ENCODE measurements at places on chromosomes 12 and 14.

GRCh38 chr14:80124794-80125193 is 86.5 kb downstream of the DIO2 start:
- no peak overlapping the region for H3K27ac ChIP-seq
- H3K4me3 ChIP-seq = no peak overlapping the region
- no peak for DNase-seq
- H3K27me3 ChIP-seq = no peaks in the 10 kb centered on the region
- H3K36me3 ChIP-seq = no peaks in the 10 kb centered on the region

GRCh38 chr14:36390718-36391117 is 70.3 kb upstream of the MBIP start:
- no peak overlapping the region for H3K27ac ChIP-seq
- H3K27me3 ChIP-seq = peaks cover 24% of the 10 kb centered on the region
- H3K4me1 ChIP-seq = no peaks in the 10 kb centered on the region
- DNase-seq = no peak

- H3K27ac ChIP-seq = no peak overlapping the region
- no peak for DNase-seq
- H3K36me3 ChIP-seq = no peaks in the 10 kb centered on the region
- no peak overlapping the region for H3K4me3 ChIP-seq
Measured at GRCh38 chr12:89890161-89890560, 181.5 kb upstream of the ATP2B1 start.

- H3K27me3 ChIP-seq = no peaks in the 10 kb centered on the region
- peak; percentile 16 for DNase-seq
- no peak overlapping the region for H3K27ac ChIP-seq
- H3K4me3 ChIP-seq = no peak overlapping the region
- H3K36me3 ChIP-seq = no peaks in the 10 kb centered on the region
Measured at GRCh38 chr14:94306047-94306978, 13.2 kb upstream of the SERPINA10 start.

DNA sequence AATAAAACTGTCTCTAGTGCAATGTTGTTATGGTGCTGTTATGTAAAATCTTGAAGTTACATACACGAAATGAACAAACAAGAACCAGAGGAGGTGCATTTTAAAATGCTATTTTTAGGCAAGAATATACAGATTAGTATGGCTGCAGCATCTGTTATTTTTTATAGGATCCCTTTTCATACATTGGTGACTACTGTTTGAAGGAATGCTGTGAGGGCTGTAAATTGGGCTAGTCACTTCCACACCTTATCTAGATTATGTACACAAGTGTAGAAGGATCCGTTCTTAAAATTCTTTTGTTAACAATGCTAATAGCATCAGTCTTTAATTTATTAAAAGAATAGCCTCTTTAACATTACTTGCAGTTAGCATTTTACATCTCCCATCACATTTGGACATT is 284.3 kb upstream of the MDGA2 start:
- no peaks in the 10 kb centered on the region for H3K27me3 ChIP-seq
- no peaks in the 10 kb centered on the region for H3K36me3 ChIP-seq
- no peak for DNase-seq
- H3K4me1 ChIP-seq = peaks cover 17% of the 10 kb centered on the region
- no peak overlapping the region for H3K27ac ChIP-seq
- H3K4me3 ChIP-seq = no peak overlapping the region

DNA sequence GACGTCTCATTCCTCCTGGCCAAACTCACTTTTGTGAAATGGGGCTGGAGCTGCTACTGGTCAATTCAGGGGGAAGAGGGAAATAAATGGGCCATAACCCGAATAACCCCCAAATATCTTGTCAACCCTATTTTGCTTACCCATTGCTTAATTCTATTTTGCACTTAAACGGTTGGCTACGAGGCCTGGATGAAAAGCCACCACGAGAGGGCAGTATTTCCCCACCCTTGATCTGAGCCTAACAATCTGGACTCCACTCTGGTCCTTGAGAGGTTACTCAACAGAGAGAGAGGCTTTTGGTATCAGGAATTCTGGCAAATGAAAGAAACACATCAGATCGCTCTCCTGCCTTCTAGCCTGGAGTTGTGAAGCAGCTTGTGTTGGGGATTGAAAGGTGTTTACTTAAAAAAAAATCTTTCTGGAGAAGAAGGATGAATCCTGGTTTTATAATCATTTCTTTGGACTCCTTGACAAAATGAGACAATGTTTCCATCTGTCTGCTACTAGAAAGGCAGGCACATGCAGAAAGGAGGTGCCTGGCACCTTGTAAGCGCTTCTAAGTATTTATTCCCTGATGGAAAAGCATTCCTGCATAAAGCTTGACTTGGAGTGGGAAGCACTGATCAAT is 22.4 kb upstream of the FBXO21 start:
- H3K4me3 ChIP-seq = no peak overlapping the region
- no peaks in the 10 kb centered on the region for H3K36me3 ChIP-seq
- DNase-seq = peak; percentile 85
- H3K4me1 ChIP-seq = peaks cover 9% of the 10 kb centered on the region
- H3K27me3 ChIP-seq = no peaks in the 10 kb centered on the region
- H3K27ac ChIP-seq = no peak overlapping the region

GRCh38 chr12:57129889-57130288 is 1.6 kb downstream of the LRP1 start:
- no peaks in the 10 kb centered on the region for H3K36me3 ChIP-seq
- H3K4me3 ChIP-seq = peak overlapping the region; percentile 74
- peaks cover 39% of the 10 kb centered on the region for H3K4me1 ChIP-seq
- DNase-seq = no peak
- H3K27ac ChIP-seq = no peak overlapping the region

- no peaks in the 10 kb centered on the region for H3K4me1 ChIP-seq
- H3K4me3 ChIP-seq = no peak overlapping the region
- no peaks in the 10 kb centered on the region for H3K36me3 ChIP-seq
- peaks cover 6% of the 10 kb centered on the region for H3K27me3 ChIP-seq
Measured at GRCh38 chr14:23399591-23399990, 8.5 kb downstream of the MYH6 start.

- DNase-seq = peak; percentile 17
- peaks cover 8% of the 10 kb centered on the region for H3K4me1 ChIP-seq
- no peaks in the 10 kb centered on the region for H3K36me3 ChIP-seq
- H3K27ac ChIP-seq = no peak overlapping the region
- H3K4me3 ChIP-seq = no peak overlapping the region
Measured at GRCh38 chr14:33738491-33738890, 212.4 kb downstream of the EGLN3 start.

GRCh38 chr14:104586832-104587620 is 7.5 kb downstream of the C14orf180 start:
- DNase-seq = no peak
- no peak overlapping the region for H3K27ac ChIP-seq
- no peaks in the 10 kb centered on the region for H3K36me3 ChIP-seq

DNA sequence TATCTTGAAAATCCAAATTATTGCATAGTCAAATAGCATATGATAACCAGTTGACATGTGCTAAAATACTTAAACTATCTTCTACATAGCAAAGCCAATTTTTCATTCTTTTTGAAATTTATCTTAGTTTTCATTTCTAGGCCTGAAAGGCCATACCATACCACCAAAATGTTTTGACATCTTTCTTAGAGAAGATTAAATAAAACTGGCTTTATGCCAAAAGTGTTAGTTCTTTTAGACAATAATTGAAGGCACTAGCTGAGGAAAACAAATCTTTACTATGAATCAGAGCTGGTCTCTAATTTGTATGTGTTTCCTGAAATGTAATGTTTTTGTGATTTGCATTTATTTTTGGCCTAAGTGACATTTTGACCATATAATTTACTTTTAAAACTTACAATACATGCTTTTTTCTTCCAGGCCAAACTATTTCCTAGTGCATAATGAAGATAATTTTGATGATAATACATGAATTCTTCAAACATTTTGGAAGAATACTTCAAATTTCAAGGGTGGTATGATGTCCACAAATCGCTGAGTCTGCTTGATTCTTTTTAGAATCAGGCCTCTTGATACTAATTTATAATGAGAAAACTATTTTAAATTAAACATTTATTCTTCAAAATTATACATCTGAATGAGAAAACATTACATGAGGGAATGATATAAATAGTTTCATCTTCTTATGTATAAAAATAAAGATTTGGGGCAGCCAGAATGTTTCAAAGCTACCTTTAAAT is 6.5 kb upstream of the KCNMB4 start:
- peaks cover 12% of the 10 kb centered on the region for H3K27me3 ChIP-seq
- no peak overlapping the region for H3K4me3 ChIP-seq
- no peak for DNase-seq
- no peak overlapping the region for H3K27ac ChIP-seq
- H3K36me3 ChIP-seq = no peaks in the 10 kb centered on the region
- H3K4me1 ChIP-seq = peaks cover 5% of the 10 kb centered on the region

- no peak for DNase-seq
- no peaks in the 10 kb centered on the region for H3K4me1 ChIP-seq
- peaks cover 34% of the 10 kb centered on the region for H3K27me3 ChIP-seq
- no peak overlapping the region for H3K27ac ChIP-seq
Measured at GRCh38 chr12:57469296-57470164, 9.9 kb downstream of the GLI1 start.

- H3K4me3 ChIP-seq = no peak overlapping the region
- peak; percentile 25 for DNase-seq
- H3K27ac ChIP-seq = no peak overlapping the region
Measured at GRCh38 chr12:100564090-100564489, 9.4 kb upstream of the GAS2L3 start.

- no peak for DNase-seq
- peak overlapping the region; percentile 16 for H3K27ac ChIP-seq
- no peaks in the 10 kb centered on the region for H3K27me3 ChIP-seq
- H3K36me3 ChIP-seq = no peaks in the 10 kb centered on the region
- H3K4me3 ChIP-seq = no peak overlapping the region
- H3K4me1 ChIP-seq = peaks cover 37% of the 10 kb centered on the region
Measured at GRCh38 chr12:89386138-89386537, 33.8 kb upstream of the DUSP6 start.

- no peak overlapping the region for H3K27ac ChIP-seq
- peaks cover 6% of the 10 kb centered on the region for H3K4me1 ChIP-seq
- DNase-seq = no peak
Measured at GRCh38 chr12:646442-647384, 16.5 kb downstream of the NINJ2 start.

DNA sequence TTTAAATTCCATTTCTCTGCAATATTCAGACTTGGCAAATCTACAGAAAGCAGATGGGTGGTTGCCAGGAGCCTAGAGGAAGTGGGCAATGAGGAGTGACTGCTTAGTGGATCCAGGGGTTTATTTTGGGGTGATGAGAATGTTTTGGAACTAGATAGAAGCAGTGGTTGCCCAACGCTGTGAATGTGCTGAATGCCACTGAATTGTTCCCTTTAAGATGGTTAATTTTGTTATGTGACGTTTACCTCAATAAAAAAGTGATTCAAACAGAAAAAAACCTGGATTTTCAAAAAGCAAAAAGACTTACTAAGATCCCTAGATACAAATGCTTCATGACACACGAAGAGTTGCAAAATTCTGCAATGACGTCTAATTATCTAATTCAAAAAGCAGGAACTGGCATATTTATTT is 34.2 kb downstream of the DAO start:
- H3K27ac ChIP-seq = no peak overlapping the region
- peaks cover 9% of the 10 kb centered on the region for H3K4me1 ChIP-seq
- DNase-seq = no peak
- H3K4me3 ChIP-seq = no peak overlapping the region

DNA sequence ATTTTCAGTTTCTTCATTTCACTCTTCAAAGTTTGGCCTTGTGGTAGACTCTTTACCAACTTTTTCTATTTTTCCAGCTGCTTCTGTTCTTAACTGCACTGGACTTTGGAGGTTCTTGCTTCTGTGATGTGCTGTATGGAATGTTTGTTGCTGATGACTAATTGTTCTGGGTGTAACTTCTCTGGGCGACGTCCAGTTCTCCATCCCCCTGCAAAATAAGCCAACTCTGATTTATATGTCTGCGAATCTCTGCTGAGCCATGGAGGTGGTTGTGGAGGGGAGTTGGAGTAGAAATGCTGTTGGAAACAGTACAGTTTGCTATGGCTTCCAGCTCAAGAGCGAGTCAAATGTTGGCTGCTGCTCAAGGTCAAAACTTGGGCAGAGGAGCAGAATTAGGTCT is 113.9 kb upstream of the DYRK2 start:
- H3K27me3 ChIP-seq = no peaks in the 10 kb centered on the region
- H3K36me3 ChIP-seq = no peaks in the 10 kb centered on the region
- H3K27ac ChIP-seq = no peak overlapping the region
- H3K4me1 ChIP-seq = no peaks in the 10 kb centered on the region

- no peak for DNase-seq
- no peaks in the 10 kb centered on the region for H3K36me3 ChIP-seq
Measured at GRCh38 chr14:90905531-90905930, 89.3 kb upstream of the TTC7B start.

DNA sequence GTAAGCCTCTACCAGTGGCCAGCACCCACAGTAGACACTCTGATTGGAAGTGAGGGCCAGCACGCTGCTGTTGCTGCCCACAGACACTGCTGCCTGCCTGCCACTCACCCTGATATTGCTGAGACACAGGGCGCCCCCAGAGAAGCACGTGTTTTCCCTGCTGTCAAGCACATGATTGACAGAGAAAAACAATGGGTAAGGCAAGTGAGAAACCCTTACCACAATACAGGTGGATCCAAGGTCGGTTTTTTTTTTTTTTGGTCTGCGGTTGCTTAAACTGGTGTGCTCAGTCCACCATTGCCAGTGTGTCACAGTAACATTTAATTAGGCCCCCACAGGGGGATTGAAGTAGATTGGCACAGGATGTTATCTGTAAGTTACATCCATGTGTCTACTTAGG is 65.9 kb downstream of the WDR20 start:
- H3K4me1 ChIP-seq = no peaks in the 10 kb centered on the region
- H3K27me3 ChIP-seq = no peaks in the 10 kb centered on the region
- H3K4me3 ChIP-seq = no peak overlapping the region
- DNase-seq = no peak
- no peaks in the 10 kb centered on the region for H3K36me3 ChIP-seq
- no peak overlapping the region for H3K27ac ChIP-seq

- H3K27ac ChIP-seq = no peak overlapping the region
- H3K27me3 ChIP-seq = peaks cover 27% of the 10 kb centered on the region
- DNase-seq = no peak
- H3K4me1 ChIP-seq = peaks cover 14% of the 10 kb centered on the region
- no peak overlapping the region for H3K4me3 ChIP-seq
- no peaks in the 10 kb centered on the region for H3K36me3 ChIP-seq
Measured at GRCh38 chr12:122086116-122086515, 7.6 kb downstream of the MLXIP start.

- peak; percentile 87 for DNase-seq
- no peaks in the 10 kb centered on the region for H3K36me3 ChIP-seq
- H3K27ac ChIP-seq = peak overlapping the region; percentile 24
- no peaks in the 10 kb centered on the region for H3K27me3 ChIP-seq
- H3K4me1 ChIP-seq = peaks cover 22% of the 10 kb centered on the region
- peak overlapping the region; percentile 2 for H3K4me3 ChIP-seq
Measured at GRCh38 chr12:27158297-27158696, 75.9 kb upstream of the C12orf71 start.

Data from neural progenitor cell (in vitro differentiated cells).